ENCODE measurements at places on chromosomes 4 and X.

DNA sequence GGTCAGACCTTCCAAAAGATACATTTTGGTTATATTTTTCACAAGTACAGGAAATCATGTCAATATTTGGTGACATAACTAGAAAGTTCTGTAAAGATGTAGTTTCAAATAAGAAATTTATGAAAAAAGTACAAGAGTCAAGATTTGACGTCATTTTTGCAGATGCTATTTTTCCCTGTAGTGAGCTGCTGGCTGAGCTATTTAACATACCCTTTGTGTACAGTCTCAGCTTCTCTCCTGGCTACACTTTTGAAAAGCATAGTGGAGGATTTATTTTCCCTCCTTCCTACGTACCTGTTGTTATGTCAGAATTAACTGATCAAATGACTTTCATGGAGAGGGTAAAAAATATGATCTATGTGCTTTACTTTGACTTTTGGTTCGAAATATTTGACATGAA lies 536 bp downstream of the UGT2B7 start:
- no peak for DNase-seq

DNA sequence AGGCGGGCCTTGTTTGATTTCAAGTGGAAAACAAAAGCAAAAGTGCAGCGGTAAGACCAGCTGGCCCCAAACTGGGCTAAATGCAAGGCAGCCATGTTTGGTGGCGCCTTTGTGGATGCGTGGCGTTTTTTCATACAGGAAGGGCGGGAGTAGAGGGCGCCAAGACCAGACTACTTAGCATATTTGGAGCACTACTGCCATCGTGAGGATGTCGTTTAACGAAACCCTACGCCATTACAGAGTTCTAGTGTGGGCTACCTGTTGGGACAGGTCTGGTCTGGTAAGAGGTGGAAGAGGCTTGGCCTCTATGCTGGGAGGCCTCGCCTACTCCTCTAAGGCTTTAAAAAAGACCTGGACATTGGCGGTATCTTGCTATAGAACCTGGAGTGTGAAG lies 230.7 kb upstream of the STK26 start:
- peak; percentile 58 for DNase-seq

GRCh38 chr4:79864500-79865200 lies 208.4 kb downstream of the ANTXR2 start:
- DNase-seq = no peak

GRCh38 chr4:12495211-12495610 lies 988.9 kb downstream of the RAB28 start:
- no peak for DNase-seq

DNA sequence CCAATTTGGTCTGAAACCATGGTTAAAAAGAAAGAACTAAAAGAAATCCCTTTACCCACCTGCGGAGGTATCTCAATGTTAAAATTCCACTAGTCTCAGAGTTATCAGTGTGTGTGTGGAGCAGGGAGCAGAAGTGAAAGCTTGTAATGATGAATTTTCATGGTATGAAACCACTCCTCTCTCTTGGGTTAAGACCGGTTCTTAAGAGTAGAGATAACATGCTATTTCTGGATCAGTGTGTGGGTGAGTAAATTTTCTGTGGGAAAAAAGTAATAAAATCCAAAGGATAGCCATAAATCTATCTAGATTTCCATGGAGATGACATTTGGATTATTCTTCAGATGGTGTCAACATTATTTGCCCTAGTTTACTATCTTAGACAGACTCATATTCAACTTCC lies 3.2 kb downstream of the FGF13 start:
- DNase-seq = no peak

DNA sequence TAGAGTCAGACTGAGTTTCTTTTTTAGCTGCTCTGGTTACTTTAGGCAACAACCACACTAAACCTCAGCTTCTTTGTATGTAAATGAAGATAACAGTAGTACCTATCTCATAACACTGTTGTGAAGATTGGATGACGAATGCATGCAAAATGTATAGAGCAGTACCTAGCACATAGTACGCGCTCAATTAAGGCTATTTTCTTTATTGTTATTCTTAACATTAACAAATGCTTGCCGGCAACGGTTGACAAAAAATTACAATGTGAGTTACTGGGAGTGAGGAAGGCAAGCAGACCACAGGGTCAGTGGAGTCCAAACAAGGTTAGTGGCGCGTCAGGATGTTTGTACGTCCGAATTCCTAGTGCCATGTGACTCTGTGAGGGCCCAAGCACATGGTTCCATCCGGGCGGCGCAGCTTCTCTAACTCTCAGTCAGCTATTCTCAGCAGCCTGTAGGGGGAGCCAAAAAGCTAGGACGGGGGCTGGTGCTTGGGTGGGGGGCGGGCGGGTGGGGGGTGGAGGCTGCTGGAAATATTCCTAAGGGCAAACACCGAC lies 821 bp upstream of the NALF2 start:
- no peak for DNase-seq

DNA sequence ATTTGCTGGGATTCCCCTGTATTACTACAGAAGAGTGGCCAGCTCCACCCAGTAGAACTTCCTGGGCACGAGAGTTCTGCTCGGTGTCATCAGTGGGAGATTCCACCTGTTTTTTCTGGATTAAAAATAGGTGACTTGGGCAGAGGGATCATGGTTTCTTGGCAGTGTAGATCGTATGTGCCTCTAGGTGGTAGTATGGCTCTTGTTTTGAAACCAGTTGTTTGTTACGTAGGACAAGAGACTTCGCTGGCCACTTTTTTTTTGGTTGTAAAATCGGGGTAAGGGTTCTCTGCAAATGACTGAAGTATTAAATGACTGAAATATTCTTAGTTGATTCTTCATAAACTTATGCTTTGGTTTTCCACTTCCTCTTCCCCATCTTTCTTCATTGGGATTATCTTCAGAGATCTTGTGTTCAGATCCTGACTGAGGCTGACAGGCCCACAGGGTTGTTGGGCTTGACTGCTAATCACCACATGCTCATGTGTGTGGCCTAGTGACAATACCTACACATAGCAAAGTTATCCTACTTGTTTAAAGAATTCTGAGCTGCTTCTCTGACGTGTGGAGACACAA lies 43.8 kb upstream of the WDR1 start:
- no peak for DNase-seq

- no peak for DNase-seq
Measured at GRCh38 chr4:2082118-2082517, 23.0 kb downstream of the NAT8L start.

DNA sequence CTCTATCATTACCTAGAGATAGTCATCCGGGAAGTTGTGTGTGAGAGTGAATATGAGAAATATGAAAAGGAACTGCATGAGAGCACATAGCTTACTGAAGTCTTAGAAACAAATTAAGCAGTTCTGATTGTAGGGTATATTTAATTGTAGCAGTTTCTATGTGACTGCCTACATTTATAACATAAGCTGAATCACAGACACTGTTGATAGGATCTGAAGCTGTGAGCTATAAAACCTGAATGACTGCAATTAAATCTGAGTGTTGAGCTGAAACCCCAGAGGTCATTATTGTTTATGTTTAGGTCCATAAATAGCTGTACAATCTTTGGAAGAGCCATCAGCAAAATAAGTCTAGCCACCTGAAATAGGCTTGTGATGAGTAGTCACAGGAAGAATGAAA lies 210.1 kb upstream of the CXCL13 start:
- no peak for DNase-seq

- DNase-seq = no peak
Measured at GRCh38 chrX:17563515-17563914, 173.8 kb upstream of the SCML1 start.

GRCh38 chrX:45749375-45749774 lies 548.7 kb upstream of the DIPK2B start:
- DNase-seq = no peak

DNA sequence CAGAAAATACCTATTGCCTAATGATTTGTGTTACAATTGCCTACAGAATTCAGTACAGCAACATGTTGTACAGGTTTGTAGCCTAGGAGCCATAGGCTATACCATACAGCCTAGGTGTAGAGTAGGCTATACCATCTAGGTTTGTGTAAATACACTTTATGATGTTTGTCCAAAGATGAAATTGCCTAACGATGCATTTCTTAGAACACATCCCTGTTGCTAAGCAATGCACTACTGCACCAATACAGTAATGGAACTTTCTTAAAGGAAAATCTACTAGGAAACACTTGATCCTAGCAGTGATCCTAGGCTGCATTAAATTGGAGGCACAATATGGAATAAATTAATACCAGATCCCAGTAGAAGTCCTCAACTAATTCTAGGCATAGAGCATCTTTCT lies 18.3 kb downstream of the NOA1 start:
- DNase-seq = no peak

DNA sequence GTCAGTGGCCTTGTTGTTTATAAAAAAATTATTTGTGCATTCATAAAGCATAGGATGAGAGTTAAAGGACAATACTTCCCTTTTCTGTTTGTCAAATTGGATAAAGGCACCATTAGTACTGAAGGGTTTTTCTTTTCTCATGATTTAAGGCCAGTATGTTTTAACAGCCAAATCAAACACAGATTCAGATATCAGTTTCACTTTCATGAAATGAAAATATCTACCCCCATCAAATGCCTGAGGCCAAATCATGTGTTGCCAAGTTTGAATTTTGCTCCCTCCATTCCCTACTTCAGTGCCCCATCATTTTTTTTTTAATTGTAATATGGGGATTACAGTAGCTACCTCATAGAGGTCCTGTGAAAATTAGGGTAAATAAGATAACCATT lies 745.9 kb downstream of the RPA4 start:
- no peak for DNase-seq

DNA sequence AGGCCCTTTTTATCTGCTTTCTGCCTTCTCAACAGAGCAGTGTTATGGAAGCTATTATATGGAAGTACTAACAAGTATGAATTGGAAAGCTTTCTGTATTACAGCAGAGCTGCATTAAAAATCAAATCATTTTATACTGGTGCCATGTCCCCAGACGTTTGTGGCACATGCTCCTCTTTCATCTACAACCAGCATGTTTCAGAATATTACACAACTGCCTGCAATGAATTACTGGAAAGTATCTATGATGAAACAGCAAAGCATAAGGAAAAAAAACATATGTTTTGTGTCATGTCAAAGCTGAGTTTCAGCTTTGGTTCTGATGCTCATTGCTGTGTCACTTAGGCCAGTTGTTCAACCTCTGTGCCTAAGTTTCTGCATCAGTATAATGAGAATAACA lies 576.8 kb downstream of the GBA3 start:
- DNase-seq = no peak

All from kidney epithelial cell (primary cell).